BJ (cell line): ENCODE measurements at places on chromosomes 3 and 15. TPM values are rescaled to one million over a fixed set of nuclear protein-coding genes. Genes with fewer than 3 reads are reported as not detected.

The EFHB gene
- polyA plus RNA-seq, result 0.29 and 0.42 TPM in 2 replicates

- no peak for DNase-seq
These were observed 52.8 kb downstream of the NOX5 start for GRCh38 chr15:69067296-69067695.

The APOD gene
- polyA plus RNA-seq, result 8.3 and 15.0 TPM in 2 replicates

DNA sequence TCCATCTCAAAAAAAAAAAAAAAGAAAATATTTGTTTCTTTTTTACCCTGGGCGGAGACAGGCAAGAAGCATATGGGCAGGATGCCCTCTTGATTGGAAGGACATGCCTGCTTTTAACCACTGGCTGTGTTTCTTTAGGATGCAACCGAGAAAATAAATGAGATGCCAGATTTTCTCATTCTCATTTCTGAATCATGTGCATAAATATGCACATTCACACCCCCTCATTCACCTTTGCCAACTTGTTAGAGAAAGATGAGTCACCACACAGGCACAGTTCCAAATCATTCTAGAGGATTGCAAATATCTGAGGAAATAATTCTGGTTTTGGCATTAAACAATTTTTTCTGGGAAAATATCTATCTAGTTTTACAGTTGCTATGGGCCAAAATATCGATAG lies 3.3 kb downstream of the LIPH start:
- DNase-seq, result peak; percentile 94

- no peak for DNase-seq
These were observed 13.7 kb upstream of the SERPINI2 start for GRCh38 chr3:167487556-167487955.

The TCF12 gene
- polyA plus RNA-seq, result 133 and 134 TPM in 2 replicates

DNA sequence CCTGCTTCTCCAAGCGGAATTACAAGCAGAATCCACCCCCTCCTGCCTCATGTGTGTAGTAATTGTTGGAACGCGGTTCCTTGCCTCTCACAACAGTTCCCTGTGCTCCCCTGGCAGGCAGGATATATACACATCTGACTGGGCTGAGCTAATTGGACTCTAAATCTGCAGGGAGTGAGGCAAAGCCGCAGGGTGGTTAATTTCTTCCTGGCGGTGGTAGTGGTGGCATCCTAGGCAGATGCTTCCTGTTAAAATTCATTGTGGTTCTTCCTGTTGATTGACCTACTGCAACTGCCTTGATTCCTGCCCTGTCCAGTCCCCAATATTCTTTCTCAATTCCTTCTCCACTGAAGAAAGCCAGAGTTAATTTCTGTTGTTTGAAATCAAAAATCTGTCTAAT lies 202.9 kb upstream of the PROK2 start:
- peak; percentile 20 for DNase-seq

GRCh38 chr3:127224118-127224517 lies 31.2 kb downstream of the PRR23E start:
- DNase-seq, result no peak

DNA sequence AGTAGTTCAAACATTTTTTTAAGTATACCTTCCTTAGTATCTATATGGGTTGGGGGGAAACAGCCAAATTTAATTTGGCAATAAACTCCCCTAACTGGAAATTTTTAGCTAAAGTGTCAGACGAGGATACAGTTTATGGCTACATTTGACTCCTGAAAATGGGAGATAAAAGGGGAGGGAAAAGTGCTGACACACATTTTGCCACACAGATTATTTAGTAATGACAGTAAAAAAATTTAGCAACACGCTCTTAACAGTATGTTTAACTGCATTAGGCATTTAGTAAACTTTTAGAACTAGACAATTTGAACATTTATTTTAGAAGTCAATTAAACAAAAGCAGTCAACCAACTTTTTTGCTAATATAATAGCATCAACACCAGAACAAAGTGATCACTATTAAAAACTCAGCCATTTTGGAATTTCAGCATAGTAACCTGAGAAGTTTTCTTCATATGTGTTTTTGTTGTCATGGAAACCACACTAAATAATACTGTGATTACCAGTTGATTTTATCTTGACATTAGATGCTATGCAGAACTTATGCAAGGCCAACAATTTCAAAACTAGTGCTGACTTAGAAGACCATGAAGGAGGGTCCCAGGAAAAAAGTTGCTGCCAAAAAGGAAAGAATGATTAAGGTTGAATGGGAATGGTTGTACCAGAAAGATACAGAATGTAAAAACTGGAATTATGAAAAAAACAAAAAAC lies 47.0 kb upstream of the TFG start:
- no peak for DNase-seq

- DNase-seq, result no peak
These were observed at the start of gene PAQR9 for GRCh38 chr3:142963516-142964448. TSS of gene PAQR9 (minus strand) at chr3:142963674. CDS start at chr3:142963336, 338 bp downstream.

The SHC4 gene
- polyA plus RNA-seq, result 0.74 and 0.86 TPM in 2 replicates

- DNase-seq, result no peak
These were observed 94.3 kb downstream of the CEMIP start for GRCh38 chr15:80873366-80873952.

DNA sequence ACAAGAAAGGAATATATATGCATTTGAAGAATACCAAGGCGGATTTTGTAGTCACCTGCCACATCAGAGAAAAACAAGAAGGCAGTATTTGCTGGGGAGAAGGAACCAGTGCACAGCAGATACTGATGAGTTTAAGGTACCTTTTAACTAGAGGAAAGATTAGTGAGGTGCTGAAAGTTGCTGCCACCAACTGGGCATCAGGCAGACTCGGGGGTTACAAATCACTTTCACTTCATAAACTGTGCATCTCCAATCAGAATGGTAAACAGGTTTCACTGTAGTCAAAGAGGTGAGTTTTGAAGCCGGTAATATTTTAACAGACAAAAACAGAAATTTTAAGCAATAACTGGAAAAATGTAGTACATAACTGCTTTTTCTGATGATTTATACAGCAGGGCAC lies 4.1 kb downstream of the FBN1 start:
- no peak for DNase-seq

The ASB14 gene
- polyA plus RNA-seq, result not detected in 2 replicates

GRCh38 chr3:13822042-13822441 lies 57.8 kb downstream of the WNT7A start:
- no peak for DNase-seq

DNA sequence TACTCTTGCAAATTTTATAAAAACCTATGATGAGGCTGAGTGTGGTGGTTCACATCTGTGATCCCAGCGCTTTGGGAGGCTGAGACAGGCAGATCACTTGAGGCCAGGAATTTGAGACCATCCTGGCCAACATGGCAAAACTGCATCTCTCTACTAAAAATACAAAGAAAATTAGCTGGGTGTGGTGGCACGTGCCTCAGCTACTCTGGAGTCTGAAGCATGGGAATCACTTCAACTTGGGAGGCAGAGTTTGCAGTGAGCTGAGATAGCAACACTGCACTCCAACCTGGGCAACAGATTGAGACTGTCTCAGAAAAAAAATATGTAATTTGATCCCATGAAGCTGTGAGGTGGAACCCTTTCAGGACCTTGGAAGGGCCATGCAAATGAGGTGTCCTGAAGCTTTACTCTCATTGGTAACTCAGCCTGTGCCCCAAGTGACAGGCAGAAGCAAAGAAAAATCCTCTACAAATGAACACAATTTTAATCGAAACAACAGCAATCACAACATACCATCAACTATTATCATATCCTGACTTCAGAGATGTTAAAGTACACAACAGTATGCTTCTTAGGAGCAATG lies 84.6 kb upstream of the CDV3 start:
- DNase-seq, result peak; percentile 32

DNA sequence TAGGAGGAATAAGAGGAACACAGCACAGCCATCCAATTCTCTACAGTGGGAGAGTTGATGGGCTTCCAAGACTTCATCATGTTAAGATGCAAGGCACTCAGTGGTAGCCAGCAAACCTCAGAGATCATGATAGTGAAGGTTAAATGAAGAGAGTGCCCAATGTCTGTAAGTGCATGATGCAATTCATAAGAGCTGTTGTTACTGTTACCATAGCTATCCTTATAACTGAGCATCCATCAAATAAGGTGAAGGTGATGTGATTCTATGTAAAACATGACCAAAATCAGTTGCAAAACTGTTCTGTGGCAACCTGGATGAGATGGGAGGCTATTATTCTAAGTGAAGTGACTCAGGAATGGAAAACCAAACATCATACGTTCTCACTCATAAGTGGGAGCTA lies 289.7 kb downstream of the MAGI1 start:
- DNase-seq, result no peak

The SAMD7 gene
- not detected in 2 replicates for polyA plus RNA-seq

DNA sequence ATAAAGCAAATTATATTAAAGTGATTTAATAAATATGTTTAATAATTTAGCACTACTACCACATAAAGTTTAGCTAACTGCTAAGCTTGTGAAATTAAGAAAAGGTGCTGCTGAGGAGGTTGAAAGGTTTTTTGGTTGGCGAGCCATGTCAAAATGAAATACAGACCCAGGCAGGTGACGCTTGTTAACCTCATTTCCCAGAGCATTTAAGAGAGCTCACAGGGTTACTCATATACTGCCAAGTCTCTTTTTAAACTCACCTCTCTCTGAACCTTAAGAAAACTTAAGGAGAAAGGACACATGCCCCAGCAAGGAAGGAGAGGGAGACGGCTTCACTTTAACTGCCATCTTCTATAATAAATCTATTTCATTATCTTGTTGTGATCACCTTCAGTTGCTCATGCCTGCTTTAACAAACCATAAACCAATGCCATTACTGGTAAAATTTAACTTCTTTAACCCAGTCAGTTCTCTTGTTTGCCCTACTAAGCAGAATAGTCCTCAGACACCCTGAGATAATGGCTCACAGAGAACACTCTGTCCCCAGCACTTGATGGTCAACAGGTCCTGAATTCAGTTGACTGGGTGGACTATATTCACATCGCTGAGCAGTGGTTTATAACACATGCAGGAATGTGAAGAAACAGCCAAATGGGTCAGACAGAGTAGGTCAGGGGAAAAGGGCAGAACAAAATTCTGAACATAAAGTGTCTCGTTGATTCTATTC lies 540.1 kb downstream of the UNC13C start:
- no peak for DNase-seq

GRCh38 chr3:157958457-157958856 lies 147.8 kb downstream of the SHOX2 start:
- DNase-seq, result no peak

DNA sequence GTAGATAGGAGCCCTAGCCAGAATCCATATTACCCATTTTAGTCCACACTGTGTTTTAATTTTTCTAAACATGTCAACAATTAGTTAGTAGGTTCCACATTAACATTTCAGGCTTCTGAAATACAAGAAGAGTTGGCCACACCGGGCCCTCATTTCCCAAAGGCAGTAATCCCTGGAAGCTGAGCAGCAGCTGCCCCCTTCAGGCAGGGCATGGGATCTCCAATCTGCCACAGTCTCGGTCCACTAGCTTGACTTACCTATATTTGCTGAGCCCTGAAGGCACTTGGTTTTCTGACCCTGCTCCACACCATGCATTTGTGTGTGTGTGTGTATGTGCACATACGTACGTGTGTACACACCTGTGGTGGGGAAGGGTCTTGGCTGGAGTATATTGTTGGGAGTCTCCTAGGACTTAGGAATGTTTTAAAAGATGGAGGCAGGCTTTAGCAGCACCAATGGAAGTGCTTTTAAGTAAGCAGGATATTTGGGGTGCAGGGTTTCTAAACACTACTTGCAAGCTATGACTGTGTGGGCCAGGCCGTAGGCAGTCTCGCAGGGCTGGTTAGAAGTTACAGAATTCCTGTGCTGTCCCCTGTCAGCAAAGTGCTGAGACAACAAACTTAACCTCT lies 71.2 kb upstream of the SOX14 start:
- DNase-seq, result no peak

The VPS39 gene
- polyA plus RNA-seq, result 54.7 and 79.5 TPM in 2 replicates

DNA sequence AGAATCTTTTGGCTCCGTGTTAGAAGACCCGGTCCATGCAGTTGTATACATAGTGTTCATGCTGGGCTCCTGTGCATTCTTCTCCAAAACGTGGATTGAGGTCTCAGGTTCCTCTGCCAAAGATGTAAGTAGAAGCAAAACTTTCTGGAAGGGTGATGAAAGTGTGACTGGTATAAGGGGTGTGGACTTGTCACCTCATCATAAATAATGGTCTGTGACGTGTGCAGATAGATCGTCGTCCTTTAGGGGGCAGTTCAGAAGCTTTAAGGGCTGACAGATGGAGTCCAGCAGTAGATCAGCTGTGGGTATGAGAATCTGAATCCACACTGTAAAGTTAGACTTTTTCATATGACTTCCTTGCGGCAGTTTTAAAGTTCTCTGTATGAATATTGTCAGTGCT lies 15.3 kb downstream of the SEC61A1 start:
- no peak for DNase-seq

DNA sequence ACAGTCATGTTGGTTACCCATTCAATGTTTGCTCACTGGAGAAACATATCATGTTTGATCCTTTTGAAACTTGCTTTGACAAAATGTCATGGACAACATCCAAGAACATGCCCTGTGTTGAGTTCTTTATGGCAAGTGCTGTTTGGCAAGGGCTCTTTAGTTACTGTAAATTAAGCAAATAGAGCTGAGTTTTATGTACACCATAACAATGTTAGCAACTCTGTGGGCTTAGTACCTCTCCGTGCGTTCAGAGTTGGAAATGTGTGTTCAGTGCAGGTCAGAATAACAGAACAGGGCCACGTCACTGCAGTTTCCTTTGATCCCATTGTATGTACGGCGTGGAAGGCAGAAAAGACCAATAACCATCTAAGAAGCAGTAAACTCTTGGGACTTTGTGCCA lies 132.5 kb downstream of the MYRIP start:
- no peak for DNase-seq

The CADM2 gene
- not detected in 2 replicates for polyA plus RNA-seq

GRCh38 chr3:188948281-188948996 lies 223.3 kb upstream of the TPRG1 start:
- peak; percentile 41 for DNase-seq

GRCh38 chr15:33311312-33311971 lies 675 bp downstream of the RYR3 start:
- DNase-seq, result no peak

DNA sequence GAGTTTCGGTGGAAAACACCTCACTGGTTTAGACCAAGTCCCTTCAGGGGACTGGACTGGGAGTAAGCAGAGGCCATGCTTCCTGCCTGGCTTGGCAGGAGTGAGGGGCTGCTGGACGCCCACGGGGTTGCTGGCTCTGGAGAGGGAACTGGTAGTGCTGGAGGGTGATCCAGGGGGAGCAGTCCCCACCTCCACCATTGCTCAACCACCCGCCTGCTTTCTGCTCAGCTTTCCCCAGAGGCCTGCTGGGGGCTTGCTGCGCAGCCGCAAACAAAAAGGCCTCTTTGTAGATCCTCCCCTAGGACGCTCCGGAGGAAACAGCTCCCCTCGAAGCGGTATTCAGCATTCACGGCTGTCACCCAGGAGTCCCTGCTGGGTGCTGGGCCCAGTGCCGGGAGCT lies 33.5 kb downstream of the EBLN2 start:
- no peak for DNase-seq
